GM13976 (cell line): ENCODE measurements at places on chromosomes 12 and 14.
A peak's percentile ranks its signal among the peaks of the same experiment; 100 is the strongest.

GRCh38 chr12:4387607-4388006, 8.1 kb upstream of the FGF23 start:
- no peak for DNase-seq

DNA sequence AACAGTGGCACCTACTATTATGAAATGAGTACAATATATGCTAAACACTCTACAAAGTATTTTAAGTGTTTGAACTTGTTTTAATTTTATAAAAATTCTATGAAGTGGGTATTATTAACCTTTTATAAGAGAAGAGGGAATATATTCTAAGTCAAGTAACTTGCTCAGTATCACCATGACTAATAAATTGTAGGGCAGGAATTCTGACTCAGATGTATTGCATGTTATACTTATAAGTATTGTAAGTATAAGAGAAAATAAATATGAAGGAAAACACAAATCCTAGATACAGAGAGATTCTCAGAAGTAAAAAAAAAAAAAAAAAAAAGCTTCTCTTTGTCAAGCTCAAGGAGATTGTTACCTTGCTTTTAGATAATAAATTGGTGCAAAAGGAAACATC, 893.2 kb downstream of the SLC16A7 start:
- no peak for DNase-seq

DNA sequence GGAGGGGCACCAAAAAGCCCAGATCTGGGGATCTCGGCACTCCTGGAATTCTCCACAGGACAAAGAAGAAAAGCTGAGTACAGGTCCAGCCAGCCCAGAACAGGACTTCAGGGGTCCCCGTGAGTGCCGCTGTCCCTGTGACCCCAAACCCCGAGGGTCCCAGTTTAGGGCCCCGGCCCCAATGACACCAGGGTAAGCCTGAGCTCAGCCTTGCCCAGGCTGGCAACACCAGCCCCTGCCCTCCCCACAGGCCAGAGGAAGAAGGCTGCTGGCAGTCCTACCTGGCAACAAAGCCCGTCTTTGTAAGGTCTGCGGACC, 1.8 kb downstream of the CDK2AP1 start:
- DNase-seq = peak; percentile 48

DNA sequence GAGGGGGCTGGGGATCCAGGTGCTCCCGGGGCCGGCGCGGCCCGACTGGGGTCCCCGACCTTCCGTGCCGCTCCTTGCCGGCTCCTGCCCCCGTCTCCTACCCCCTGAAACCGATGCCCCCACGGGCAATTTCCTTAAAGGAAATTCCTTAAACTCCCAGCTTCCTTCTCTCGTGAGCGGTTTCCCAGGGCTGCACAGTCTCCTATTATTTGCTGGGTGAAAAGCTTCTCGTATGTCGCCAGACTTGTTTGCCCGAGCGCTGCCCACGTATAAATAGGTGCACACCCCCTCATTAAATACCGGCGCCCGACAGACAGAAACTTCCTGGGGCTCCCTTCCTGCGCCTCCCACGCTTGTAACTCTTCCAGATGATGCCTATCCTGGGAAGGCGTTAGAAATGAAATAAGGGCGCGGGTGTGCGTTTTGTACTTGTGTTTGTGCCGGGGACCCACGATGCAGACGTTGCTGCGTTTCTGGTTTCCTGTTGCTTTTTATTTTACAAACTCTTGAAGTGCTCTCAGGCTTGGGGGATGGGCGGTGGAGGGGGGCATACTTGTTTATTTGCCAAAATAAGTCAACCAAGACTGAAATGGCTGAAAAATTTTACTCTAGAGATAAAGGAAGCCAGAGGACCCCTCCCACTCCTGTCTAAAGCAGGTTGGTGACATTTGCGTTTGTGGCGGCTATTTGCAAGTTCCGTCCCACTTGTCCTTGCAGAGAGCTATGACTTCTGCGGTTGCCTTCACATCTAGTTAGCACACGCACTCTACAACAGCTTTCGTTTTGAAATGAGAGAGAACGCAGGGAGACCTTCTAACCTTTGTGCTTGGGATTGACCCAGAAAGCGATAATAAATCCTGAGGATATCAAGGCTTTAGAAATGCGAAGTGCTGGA, 1.0 kb downstream of the HIP1R start:
- DNase-seq = peak; percentile 81

GRCh38 chr12:67520606-67521005, 127.9 kb upstream of the DYRK2 start:
- no peak for DNase-seq

GRCh38 chr12:5437589-5437988, 5.7 kb downstream of the NTF3 start:
- no peak for DNase-seq
